ENCODE measurements at places on chromosomes 3 and 15. TPM values are rescaled to one million over a fixed set of nuclear protein-coding genes. Genes with fewer than 3 reads are reported as not detected.

DNA sequence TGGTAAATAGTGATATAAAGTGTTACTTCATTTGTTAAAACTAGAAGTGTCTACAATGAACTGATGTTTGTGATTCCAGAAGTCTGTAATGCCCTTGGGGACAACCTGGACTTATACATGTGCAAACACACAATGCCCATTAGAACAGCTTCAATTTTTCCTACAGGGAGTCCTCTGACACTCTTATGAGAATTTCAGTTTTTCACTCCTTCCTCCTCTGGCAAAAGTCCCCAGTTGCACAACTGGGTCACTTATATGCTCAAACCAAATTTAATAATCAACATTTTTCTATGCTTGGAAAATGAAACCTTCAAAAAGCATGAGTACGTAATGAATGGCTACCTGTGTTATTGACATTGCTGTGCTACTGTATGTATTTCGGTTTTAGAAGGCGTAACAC, at the start of gene OR5H15:
Gene OR5H15 (plus strand): TSS at position 301 of the 400 bp plus-strand sequence. CDS start 2,004 bp downstream, outside the sequence.
- no peaks in the 10 kb centered on the region for H3K27me3 ChIP-seq
- H3K27ac ChIP-seq: no peak within 1 kb of the TSS

DNA sequence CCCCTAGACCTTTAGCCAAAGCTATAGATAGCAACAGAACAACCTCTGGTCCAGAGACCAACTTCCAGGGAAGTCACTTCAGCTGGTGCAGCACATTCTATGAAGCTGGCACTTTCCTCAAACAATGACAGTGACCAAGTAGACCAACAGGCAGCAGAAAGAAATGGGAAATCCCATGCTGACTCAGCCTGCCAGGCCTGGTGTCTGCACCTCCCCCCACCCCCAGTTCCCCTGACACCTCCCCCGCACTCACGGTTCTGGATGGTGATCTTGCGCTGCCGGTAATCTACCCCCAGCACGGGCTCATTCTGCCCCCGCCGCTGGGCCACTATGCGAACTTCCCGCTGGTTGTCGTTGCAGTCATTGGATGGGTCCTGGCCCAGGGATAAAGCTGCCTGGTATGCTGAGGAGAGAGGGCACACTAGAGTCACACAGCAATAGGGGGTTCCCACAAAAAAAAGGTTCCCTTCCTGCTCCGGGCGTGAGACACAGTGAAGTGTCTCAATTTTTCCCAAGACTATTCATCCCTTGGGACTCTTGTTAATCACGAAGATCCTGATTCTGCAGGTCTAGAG, 17.0 kb downstream of the ILDR1 start:
- H3K4me3 ChIP-seq: no peak overlapping the region
- no peak overlapping the region for H3K27ac ChIP-seq
- H3K27me3 ChIP-seq: no peaks in the 10 kb centered on the region
- DNase-seq: no peak

- H3K36me3 ChIP-seq: no peaks in the 10 kb centered on the region
- no peaks in the 10 kb centered on the region for H3K27me3 ChIP-seq
- H3K4me3 ChIP-seq: no peak overlapping the region
- H3K4me1 ChIP-seq: peaks cover 16% of the 10 kb centered on the region
- H3K27ac ChIP-seq: no peak overlapping the region
Measured at GRCh38 chr15:100763835-100764750, 115.5 kb upstream of the ALDH1A3 start.

Gene SCG3
- 0.15 TPM for total RNA-seq

Gene FILIP1L
- 0.09 TPM for total RNA-seq
